EL (cell line): ENCODE measurements at places on chromosomes 2 and 18.

DNA sequence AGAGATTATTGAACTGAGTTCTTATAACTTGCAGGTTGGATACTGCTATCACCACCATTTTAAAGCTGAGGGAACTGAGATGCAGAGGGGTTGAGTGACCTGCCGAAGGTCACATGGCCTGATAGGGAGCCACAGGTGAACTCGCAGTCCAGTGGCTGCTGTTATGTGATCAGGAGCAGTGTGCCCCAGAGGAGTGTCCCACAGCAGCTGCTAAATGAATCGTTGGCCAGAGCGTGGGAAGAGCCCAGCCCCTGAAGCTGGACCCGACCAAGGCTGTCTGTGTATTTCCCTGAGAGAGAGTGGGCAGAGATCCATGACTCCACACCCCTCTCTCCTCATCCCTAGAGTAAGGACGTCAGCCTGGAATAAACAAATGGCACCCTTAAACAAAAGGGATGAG, 26.7 kb upstream of the PRLH start:
- DNase-seq: no peak

DNA sequence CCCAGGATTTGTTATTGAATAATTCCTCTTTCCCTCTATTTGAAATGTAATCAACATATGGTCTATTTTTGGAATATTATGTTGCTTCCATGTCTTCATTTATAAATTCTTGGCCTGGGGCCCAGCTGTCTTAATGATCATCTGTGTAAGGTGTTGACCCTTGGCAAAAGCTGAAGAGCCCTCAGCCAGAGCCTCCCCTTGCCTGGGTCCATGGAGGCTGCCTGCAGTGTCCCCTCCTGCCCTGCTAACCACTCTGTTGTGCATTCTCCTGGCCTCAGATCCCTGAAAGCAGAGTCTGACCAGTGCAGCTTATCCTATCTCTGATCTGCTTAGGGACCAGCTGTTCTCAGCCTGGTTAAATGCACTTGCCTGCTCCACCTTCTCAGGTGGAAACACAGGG, 226.1 kb upstream of the APCDD1 start:
- DNase-seq: no peak

- DNase-seq: no peak
Measured at GRCh38 chr2:170502361-170503130, 212.6 kb upstream of the SP5 start.

- no peak for DNase-seq
Measured at GRCh38 chr2:158713523-158714138, 81.5 kb upstream of the DAPL1 start.

- no peak for DNase-seq
Measured at GRCh38 chr2:207044379-207045362, 105.4 kb downstream of the CPO start.

- peak; percentile 11 for DNase-seq
Measured at GRCh38 chr2:209496586-209496982, 72.7 kb downstream of the MAP2 start.

DNA sequence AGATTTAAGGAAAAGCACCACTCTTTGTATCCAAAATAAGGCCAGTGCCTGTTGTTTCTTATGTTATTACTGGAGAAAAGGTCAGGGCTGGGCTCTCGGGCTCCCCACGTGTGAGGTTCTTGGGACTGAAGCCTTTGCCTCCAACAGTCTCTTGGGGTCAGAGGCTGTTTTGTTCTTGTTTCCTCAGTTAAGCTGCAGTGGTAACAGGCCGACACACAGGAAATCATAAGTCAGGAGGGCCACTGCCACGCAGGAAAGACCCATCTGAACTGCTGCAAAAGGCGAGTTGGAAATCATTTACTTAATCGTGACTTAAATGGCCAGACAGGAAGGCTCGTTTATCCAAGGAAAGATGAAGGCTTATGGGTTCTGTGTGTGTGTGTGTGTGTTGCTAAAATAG, 30.3 kb upstream of the IL37 start:
- no peak for DNase-seq

- peak; percentile 48 for DNase-seq
Measured at GRCh38 chr2:18178736-18179349, 300.4 kb downstream of the KCNS3 start.

DNA sequence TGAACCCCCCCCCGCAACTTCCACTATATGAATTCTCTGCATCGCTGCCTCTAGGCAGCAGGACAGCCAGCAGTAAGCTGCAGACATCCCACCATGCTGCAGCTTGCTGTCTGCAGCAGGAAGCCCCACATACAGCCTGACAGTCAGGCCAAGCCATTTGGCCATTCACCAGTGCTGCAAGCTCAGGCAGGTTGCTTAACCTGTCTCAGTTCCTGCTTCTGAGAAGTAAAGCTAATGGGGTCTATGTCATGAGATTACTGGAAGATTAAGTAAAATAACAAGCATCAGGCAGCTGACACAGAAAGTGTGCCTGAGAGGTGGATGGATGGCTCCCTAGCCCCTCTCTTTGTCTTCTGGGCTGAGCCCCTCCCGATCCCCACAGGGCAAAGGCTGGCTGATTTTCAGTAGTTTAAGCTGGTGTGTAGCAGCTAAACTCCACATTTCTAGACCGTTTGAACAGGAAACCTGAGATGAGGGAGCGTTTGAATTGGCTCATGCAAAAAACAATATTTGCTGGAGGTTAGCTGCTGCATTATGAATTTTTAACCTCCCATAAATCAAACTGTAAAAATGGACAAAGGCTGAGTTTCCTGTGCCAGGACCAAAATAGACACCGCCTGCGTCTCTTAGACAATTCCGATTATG, 193.8 kb upstream of the ARL4C start:
- DNase-seq: no peak
